ENCODE measurements at places on chromosomes 11 and 22. TPM values are rescaled to one million over a fixed set of nuclear protein-coding genes. Genes with fewer than 3 reads are reported as not detected.

The OR51B4 gene
- total RNA-seq: not detected

The HIC2 gene
- total RNA-seq: 2.4 TPM

The TMEM191B gene
- total RNA-seq: 0.97 TPM

The GTSE1 gene
- total RNA-seq: 0.59 TPM

The APOBEC3A gene
- not detected for total RNA-seq

The PRODH gene
- total RNA-seq: not detected

The TPCN2 gene
- 8.0 TPM for total RNA-seq

The OR8G1 gene
- total RNA-seq: not detected

The IL17REL gene
- 0.09 TPM for total RNA-seq

The SMC1B gene
- not detected for total RNA-seq

The APOA1 gene
- 10.4 TPM for total RNA-seq

The OR52I1 gene
- total RNA-seq: not detected

The OR2D2 gene
- 0.78 TPM for total RNA-seq

The TMEM191C gene
- total RNA-seq: 0.30 TPM

The KREMEN1 gene
- 3.4 TPM for total RNA-seq

The MYO18B gene
- 3.6 TPM for total RNA-seq
